ENCODE measurements at places on chromosomes 1 and 21.
A peak's percentile ranks its signal among the peaks of the same experiment; 100 is the strongest.

DNA sequence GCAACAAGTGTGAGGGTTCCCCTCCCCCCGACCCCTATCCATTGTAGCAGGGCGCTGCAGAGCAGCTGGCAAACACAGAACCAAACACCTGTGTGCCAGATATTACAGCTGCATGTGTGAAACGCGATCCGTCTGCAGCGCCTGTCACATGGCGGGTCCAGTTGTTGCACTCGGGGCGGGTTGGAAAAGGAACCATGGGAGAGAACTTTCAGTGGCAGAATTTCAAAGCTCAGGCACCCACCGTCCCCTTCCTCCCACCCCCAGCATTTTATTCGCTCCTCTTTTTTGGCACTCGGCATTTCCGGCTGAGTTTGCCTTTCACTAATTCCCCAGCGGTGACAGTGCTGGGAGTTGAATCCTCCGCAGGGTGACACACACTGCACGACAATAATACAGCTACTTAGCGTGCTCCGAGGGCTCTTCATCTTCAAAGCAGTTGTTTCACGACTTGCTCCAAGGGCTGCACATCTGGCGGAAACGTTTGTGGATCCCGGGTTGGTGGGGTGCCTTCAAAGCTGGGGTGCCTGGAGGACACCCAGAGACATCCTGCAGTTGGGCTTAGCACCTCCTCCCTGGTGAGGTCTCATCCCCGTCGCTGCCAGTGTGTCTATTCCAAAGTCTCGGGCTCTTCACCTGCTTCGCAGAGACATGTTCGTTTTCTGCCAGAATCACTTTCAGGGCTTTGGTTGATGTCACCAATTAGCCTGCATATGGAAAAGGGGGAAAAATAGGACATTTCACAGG is 180.7 kb downstream of the ZBTB18 start:
- no peak for DNase-seq

DNA sequence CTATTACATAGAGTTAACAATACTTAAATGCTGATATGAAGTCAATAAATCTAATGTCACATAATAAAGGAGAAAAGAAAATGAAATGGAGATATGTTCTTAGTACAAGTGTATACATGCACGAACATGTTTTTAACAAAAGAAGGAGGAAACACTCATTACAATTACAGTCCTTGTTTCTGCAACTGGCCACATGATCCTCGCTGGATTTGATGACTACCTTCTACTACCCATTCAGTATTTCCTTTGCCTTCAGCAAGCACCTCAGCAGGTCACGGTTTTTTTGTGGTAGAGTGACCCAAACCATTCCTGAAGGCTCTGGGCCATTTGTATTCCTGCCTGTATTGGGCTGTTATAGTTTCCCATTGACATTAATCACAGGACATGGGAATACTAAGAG is 172.8 kb upstream of the CXADR start:
- DNase-seq, result no peak

DNA sequence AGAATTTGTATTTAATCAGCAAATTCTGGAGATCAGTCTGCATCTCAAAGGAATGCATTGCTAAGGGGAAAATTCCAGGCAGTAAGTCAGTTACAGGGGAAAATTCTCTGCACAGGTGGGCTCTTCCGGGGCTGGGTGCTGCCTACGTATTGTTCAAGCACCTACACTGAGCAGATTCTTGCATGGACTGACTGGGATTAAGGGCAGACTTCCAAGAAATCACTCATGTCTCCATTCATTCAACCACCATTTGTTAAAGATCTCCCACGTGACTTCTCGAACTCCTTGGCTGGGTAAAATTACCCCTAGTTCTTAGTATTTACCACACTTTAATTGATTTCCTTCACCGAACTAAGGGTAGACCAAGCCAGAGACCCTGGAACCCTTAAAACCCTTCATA is 28.2 kb upstream of the KCNE1 start:
- no peak for DNase-seq

- no peak for DNase-seq
Observed at GRCh38 chr1:76802094-76802493, 65.2 kb upstream of the ST6GALNAC5 start.

GRCh38 chr1:162856260-162856659 is 4.7 kb downstream of the CCDC190 start:
- no peak for DNase-seq

GRCh38 chr1:15028616-15029015 is 124.9 kb upstream of the TMEM51 start:
- DNase-seq, result no peak

GRCh38 chr1:167084757-167085156 is 5.4 kb downstream of the GPA33 start:
- no peak for DNase-seq

DNA sequence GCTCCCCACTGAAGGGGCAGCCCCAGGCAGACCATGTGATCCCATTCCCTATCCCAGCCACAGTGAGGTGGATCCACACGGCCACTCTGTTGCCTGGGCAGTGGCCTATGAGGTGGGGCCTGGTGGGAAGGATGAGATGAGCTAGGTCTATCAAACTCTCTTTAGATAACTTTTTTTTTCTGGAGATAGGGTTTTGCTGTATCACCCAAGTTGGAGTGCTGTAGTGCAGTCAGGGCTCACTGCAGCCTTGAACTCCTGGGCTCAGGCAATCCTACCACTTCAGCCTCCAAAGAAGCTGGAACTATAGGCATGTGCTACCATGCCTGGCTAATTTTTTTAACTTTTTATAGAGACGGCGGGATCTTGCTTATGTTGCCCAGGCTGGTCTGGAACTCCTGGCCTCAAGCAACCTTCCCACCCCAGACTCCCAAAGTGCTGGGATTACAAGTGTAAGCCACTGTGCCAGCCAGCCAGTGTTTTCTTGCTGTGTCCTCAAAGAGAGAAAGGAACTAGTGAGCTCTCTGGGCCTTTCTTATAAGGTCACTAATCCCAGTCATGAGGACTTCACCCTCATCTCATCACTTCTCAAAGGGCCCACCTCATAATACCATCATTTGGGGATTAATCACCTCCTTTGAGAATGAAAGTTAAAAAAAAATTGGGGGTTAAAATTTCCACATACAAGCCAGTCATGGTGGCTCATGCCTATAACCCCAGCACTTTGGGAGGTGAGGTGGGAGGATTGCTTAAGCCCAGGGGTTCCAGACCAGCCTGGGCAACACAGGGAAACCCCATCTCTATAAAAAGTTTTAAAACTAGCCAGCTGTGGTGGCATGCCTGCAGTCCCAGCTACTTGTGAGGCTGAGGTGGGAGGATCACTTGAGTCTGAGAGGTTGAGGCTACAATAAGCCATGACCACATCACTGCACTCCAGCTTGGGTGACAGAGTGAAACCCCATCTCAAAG is 36.6 kb downstream of the H3-3A start:
- DNase-seq, result no peak

DNA sequence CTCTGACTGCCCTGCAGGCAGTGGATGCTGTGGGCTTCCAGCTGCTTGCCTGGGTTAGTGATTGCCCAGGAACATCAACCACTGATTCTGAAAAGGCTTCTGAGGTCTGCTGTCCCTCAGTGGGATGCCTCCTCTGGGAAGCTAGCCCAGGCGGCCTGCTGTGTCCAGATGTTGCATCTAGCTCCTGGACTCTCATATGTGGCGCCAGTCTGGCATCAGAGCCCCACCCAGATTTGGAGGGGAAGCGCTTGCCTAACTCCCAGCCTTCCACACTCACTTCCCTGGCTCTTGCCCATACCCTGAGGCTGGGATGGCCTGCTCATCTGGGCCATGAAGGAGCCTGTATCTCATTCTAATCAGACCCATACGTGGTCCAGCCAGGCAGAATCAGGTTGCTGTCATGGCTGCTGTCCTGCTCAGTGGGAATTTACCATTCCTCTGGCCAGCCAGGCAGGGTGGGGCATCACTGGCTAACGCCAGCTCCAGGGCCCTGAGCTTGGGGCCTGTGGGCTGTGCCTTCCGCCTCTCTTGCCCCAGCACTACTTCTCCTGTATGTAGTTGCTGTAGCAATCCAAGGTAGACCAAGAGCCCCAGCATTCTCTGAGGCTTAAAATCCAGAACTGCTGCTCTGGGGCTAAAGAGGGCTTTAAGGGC is 4.1 kb downstream of the CSF1 start:
- no peak for DNase-seq

- DNase-seq, result no peak
Observed at GRCh38 chr1:55212349-55213150, 2.6 kb downstream of the USP24 start.

GRCh38 chr1:3125078-3125477 is 56.1 kb downstream of the PRDM16 start:
- no peak for DNase-seq

DNA sequence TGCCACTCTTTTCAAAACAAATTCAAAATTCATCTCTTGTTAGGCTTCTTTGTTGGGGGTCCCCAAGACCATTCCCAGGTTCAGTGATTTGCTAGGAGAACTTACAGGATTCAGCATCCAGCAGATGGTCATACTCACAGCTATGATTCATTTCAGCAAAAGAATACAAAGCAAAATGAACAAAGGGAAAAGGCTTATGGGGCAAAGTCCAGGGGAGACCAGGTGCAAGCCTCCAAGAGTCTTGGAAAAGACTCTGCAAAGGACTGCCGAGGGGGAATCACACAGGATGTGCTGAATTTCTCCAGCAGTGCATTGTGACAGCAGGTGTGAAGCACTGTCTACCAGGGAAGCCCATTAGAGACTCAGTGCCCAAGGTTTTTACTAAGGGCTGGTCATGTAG is 7.3 kb downstream of the TRAF5 start:
- DNase-seq, result no peak

GRCh38 chr1:23544444-23545389 is 13.7 kb upstream of the E2F2 start:
- peak; percentile 58 for DNase-seq

DNA sequence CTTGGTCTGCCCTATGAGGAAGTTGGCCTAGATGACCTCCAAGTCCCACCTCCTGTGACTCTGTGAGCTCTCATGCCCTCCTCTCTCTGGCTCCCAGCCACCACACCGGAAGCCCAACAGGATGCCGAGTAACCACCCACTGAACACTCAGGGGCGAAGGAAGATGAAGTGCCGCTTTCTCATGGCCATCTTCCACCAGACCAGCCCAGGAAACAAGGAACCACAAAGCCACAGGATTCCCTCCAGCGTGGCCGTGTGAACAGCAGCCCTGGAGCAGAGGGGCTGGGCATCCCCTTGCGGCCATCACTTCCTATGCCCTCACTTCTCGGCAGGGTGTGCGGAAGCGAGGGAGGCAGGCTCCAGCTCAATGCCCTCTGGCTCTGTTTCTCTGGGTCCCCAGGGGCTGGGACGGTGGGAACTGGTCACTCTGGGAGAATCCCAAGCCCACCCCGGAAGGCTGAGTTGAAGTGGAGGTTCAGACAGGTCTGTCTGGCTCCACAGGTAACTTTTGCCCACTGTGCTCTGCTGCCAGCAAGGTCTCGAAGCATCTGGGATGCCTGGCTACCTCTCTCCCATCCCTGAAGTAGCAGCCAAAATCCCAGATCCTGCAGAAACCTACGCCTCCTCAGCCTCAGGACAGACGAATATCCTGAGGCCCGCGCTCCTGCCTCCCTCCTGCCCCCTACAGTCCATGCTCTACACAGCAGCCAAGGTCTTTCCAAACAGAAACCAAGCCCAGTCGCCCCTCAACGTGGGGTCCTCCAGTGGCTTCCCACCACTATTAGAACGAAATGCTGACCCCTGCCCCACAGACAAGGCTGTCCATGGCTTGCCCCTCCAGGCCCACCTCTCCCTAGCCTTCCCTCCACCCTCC is 44.2 kb upstream of the ECE1 start:
- peak; percentile 98 for DNase-seq

DNA sequence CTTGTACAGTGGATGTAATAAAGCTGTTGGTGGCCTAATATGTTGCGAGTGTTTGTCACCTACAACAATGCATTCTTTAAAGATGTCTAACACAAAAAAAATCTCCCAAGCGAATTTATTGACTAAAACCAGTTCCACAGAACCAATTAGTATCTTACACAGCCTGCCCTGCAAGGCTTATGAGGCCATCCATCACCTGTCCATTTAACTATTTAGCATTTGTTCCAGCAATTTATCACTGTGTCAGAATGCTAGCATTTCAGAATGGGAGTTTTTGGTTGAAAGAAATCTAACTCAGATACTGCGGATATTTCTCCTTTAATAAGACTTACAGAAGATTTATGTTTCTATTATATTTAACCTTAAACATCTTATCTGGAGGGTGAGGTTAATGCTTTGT is 831.1 kb upstream of the PRMT6 start:
- DNase-seq, result no peak

- DNase-seq, result no peak
Observed at GRCh38 chr1:69862906-69863305, 295.2 kb downstream of the LRRC7 start.

- DNase-seq, result no peak
Observed at GRCh38 chr1:101723415-101723814, 273.3 kb downstream of the OLFM3 start.
